ENCODE measurements at places on chromosomes 6 and 20.

- DNase-seq, result no peak
Observed at GRCh38 chr6:134508862-134509498, 191.1 kb upstream of the SGK1 start.

DNA sequence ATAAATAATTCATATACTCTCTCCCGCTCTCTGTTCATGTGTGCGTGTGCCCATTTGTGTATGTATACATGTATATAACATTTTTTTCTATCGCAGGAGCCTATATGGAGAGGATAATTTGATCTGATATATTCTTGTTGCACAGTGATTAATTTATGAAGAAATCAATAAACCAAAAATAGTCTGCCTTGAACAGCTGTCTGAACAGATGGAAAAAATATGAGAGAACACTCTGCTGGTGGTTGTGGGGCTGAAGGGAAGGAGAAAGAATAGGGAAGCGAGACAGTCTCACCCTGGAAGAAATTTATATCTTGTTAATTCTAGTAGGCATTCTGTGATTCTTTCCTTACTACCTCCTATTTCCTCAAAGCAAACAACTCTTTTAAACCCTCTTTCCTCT lies 96.6 kb upstream of the B3GAT2 start:
- no peak for DNase-seq

- no peak for DNase-seq
Observed at GRCh38 chr6:22807261-22807660, 237.9 kb downstream of the HDGFL1 start.

DNA sequence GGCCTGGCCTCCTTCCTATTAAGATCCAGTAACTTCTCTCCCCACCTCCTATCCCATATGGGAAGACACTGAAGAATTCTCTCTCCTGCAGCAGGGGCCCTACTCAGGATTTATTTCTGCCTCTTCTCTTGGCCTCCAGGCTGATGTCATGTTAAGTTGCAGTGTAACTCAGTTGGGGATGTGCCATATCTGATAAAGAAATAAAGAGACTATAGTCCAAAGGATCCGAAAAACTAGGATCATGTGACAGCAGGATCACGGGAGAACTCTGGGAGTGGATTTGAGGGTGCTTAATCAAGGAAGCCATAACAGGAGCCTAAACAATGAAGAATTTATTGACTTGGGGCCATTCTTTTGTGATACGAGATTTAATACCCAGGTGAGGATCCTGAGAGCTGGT lies 38.5 kb upstream of the TGM6 start:
- DNase-seq, result no peak

- DNase-seq, result no peak
Observed at GRCh38 chr6:104159045-104159618, 700.6 kb downstream of the HACE1 start.

GRCh38 chr20:46523108-46523507 lies 9.7 kb upstream of the ZNF334 start:
- DNase-seq, result no peak

- DNase-seq, result peak; percentile 93
Observed at GRCh38 chr6:1952740-1953360, 292.6 kb downstream of the GMDS start.

DNA sequence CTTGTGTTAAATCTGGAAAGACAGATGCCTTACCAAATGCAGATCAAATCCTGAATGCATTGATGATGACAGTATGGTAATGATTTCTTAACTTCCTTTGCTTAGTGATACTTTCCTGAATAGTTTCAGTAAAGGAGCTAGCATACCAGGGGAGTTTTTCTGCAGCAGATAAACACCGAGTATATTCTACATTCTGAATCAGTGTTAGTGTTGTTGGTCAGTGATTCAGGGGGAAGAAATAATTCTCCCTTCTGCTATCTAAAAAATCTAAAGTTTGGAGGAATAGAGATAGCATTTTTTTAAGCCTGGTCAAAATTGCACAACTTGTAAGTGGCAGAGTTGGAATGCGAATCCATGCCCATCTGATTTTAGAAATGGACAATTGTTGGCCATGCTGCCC lies 512.2 kb upstream of the MARCKS start:
- DNase-seq, result no peak

- DNase-seq, result no peak
Observed at GRCh38 chr6:56756219-56756789, 113.6 kb upstream of the DST start.

- DNase-seq, result no peak
Observed at GRCh38 chr6:1911474-1911873, 301.8 kb downstream of the FOXC1 start.

GRCh38 chr6:112337209-112337638 lies 9.9 kb upstream of the RFPL4B start:
- DNase-seq, result peak; percentile 79

GRCh38 chr20:35339007-35339406 lies 46.8 kb upstream of the FAM83C start:
- peak; percentile 99 for DNase-seq

DNA sequence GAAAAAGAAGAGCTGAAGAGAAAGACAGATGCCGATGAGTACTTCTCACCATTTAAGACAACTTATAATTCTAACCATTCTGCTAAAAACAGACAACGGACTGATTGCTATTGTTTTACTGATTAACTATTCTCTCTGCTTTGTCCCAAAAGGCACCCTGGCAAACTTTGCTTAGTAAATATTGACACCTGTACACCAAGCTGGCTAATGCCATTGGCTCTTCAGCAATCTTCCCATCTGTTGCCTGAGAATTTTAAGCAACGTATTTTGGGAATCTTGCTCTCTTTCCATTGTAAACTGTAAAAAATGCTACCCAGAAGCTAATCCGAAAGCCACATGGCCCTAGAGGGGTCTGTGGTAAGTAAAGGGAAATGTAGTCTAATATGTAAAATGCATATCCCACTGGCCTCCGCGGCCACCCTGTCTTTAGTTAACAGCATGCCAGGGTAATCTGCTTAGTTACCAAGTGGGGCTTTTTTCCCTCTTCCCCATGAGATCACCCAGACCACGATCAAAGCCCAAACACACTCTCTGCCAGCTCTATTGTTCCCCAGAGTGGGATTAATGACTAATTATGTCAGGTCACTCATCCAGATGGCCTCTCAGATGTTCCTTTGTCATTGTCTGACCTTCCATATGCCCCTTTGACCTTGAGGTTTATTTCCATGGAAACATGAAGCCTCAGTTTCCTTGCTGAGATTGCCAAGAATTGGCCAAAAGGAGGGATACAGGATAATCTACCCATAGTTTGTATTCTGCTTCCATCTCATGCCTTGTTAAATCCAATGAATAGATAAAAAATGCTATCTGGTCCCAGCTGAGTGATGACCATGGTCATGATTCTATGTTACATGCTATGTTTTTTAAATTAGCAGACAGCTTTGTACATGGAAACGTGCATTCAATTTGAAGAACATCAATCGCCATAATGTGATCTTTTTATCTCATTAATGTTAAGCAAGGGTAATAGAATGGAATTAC lies 216.4 kb upstream of the MCHR2 start:
- no peak for DNase-seq

GRCh38 chr6:46271728-46272127 lies 100.9 kb upstream of the ENPP5 start:
- no peak for DNase-seq

DNA sequence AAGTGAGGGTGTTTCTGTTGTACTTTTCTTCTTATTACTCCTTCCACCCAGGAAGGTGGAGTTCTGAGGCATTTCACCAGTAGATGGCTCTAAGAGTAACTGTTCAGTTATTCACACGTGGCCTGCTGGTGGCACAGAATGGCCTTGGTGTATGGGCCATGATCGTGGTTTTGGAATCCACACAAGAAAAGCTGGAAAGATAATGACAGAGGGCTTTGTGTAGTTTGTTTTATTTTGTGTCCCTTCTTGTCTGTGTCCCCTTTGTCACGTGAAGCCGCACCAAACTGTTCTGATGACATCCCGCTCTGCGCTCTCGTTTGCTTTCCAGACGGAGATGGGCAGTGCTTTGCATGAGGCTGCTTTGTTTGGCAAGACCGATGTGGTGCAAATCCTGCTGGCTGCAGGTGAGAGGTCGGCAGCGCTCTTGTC lies 93.4 kb downstream of the ANKS1A start:
- peak; percentile 35 for DNase-seq

DNA sequence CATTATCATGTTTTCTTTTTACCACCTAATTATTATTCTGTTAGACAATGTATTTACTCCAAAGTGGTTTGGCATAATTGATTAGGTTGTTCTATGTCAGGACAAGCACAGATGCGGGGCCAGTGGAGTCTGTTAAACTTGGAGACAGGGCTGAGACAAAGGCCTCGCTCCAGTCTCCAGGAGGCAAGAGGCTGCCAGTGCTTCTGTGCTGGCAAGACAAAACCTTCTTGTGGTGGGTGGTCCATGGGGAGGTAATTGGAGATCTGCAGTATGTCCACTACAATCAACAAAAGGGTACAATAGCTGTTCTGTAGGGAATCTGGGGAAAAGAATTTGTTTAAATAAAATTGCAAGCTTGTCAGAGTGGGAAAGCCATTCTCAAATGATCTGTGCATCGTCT lies 677.2 kb upstream of the SLC35B3 start:
- DNase-seq, result no peak

GRCh38 chr20:22403632-22404361 lies 180.6 kb downstream of the FOXA2 start:
- DNase-seq, result no peak

DNA sequence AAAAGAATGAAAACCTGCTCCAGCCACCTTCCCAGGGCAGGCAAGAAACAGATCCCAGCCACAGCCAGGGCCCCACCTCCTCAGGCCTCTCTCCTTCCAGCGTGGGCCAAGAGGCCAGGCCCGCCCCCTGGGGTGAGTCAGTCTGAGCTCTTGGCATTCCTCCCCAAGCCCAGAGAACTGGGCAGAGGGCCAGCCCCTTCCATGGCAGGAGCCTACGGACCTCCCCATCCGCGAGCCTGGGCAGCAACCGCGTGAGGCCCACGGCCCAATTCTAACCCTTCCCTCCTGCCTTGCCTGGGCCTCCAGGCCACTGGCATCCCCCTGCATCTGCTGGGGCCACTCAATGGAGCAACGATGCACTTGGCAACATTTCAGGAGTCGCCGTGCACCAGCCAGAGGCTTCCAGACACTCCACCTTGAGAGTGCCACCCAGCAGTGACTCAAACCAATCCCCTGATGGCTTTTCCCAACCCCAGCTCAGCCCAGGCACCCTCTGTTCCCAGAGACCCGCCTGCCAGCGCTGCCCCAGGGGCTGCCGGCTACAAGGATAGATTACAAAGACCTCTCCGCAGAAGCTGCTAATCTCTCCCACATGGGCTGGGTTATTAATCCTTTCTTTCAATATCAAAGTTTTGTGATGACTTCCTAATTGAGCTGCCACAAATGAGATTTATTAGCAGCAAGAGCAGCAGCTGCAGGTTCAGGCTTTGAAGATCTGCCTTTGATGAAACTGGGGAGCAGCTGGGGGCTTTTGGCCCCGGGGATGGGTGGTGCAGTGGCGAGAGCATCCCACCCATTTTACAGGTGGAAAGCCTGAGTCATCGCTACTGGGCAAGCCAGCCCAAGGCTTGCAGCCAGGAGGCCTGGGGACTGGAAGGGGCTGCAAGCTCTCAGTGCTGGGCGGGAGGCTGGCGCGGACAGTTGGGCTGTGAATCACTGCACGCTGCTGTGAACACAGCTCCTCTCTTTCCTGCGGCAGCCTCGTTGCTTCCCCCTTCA lies 85.7 kb downstream of the NFATC2 start:
- peak; percentile 91 for DNase-seq

- DNase-seq, result no peak
Observed at GRCh38 chr20:39654171-39654570, 692.0 kb downstream of the DHX35 start.

DNA sequence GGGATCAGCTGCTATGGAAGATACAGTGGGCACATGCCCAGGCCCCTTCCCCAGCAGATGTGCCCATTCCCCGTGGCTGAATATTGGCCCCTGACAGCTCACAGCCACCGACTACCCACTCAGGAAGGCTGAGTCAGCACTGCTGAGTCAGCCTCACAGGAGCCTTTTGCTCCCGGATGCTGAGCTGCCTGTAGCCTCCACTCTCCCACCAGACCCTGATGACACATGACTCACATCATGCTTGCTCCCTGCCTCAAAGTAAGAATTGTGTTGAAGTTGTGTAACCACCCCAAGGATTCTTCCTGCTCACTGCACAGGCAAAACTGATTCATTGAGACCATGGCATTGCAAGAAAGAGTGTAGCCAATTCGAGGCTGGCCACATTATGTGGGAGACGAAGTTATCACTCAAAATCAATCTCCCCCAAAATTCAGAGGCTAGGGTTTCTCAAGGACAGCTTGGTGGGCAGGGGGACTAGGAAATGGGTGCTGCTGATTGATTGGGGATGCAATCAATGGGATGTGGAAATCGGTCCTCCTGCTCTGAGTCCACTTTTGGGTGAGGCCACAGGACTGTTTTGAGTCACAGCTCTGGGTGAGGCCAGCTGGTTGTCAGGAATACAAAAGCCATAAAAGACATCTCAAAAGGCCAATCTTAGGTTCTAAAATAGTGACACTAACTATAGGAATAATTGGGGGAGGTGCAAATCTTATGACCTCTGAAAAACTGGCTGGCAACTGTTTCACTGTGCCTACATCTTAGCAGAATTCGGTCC lies 556.6 kb upstream of the CDH4 start:
- DNase-seq, result peak; percentile 84

DNA sequence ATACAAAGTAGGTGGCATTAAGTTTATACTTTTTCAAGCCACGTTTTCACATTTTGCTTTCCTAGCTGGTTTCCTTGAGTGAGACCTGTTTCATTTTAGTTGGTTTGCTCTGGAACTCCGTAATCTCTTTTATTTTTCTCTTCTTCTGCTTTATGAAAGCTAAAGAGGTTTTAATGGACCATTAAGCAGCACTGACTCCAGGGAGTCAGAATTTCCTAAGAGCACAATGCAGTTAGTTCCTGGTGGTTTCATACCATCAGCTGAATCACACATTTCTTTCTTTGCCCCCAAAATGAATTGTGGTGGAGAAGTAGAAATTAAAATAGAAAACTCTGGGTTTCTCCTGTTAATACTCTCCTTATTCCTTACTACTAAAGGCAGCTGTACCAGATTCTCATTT lies 3.4 kb downstream of the OPN5 start:
- DNase-seq, result no peak

DNA sequence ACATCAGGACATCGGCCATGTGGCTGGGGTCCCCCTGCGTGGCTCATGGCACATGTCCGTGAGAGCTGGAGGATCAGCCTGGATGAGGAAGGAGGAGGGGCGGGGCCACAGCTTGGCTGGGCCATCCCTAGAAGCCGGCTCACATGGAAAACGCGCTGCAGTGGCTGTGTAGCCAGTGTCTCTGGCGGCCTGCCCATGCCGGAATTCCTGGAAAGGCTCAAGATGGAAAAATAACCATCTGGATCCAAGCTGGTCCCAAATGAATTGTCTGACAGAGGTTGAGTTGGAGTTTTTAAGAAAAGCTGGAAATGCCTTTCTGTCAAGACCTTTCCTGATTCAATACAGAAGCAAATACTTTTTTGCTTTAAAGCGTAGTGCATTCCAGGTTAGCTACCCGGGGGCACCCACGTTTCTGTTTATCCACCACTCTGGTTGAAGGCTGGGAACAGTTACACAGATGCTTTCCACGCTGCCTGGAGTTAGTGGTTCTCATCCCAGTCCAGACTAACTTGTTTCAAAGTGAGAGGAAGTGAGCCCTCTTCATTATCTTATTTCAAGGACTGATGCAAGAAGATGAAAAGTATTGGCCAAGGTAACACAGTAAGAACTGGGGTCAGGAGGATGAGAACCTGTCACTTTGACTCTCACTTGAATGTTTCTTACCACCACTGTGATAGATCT lies 99.0 kb downstream of the GMPR start:
- DNase-seq, result peak; percentile 94

GRCh38 chr20:23765578-23765977 lies 14.8 kb upstream of the CST1 start:
- DNase-seq, result no peak

- no peak for DNase-seq
Observed at GRCh38 chr20:23971310-23971709, 17.3 kb downstream of the GGTLC1 start.
